ENCODE measurements at places on chromosomes 4 and X. TPM values are rescaled to one million over a fixed set of nuclear protein-coding genes. Genes with fewer than 3 reads are reported as not detected.

GRCh38 chrX:51376672-51377071 lies 44.0 kb downstream of the NUDT10 start:
- H3K4me1 ChIP-seq: peaks cover 12% of the 10 kb centered on the region
- no peak overlapping the region for H3K4me3 ChIP-seq
- H3K27me3 ChIP-seq: no peaks in the 10 kb centered on the region
- H3K27ac ChIP-seq: no peak overlapping the region
- H3K36me3 ChIP-seq: no peaks in the 10 kb centered on the region

ARHGEF9 gene
- total RNA-seq: 15.0 TPM

DNA sequence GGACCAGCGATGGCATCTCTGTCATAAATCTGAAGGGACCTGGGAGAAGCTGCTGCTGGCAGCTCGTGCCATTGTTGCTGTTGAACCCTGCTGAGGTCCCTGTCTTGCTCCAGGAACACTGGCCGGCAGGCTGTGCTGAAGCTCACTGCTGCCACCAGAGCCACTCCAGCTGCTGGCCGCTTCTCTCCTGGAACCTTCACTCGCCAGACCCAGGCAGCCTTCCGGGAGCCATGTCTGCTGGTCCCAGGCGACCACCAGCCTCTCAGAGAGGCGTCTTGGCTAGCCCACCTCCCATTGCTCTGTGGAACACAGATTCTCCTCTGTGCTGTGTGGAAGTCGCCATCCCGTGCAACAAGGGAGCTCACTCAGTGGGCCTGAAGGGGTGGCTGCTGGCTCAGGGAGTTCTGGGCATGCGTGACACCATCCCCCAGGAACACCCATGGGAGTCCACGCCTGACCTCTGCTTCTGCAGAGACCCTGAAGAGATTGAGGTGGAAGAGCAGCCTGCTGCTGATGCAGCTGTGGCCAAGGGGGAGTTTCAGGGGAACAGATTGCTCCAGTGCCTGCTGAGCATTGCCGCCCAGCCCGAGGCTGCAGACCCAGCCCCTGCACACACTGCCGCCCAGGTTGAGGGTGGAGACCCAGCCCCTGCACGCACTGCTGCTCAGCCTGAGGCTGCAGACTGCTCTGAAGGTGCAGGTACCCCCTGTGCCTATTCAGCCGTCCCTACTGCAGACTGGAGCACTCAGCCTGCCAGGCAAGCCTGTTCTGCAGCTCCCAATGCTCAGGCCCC lies 33.1 kb upstream of the CYP4V2 start:
- DNase-seq: no peak
- H3K27me3 ChIP-seq: peaks cover 4% of the 10 kb centered on the region

FREM3 gene
- not detected for total RNA-seq

- H3K36me3 ChIP-seq: no peaks in the 10 kb centered on the region
- H3K4me1 ChIP-seq: no peaks in the 10 kb centered on the region
- H3K4me3 ChIP-seq: no peak overlapping the region
- no peak for DNase-seq
- no peak overlapping the region for H3K27ac ChIP-seq
- H3K27me3 ChIP-seq: no peaks in the 10 kb centered on the region
These were observed 743.3 kb upstream of the AGA start for GRCh38 chr4:178185517-178185916.

GRCh38 chr4:23291139-23291538 lies 598.4 kb downstream of the GBA3 start:
- H3K4me1 ChIP-seq: peaks cover 17% of the 10 kb centered on the region
- no peak overlapping the region for H3K4me3 ChIP-seq
- no peaks in the 10 kb centered on the region for H3K27me3 ChIP-seq
- no peak overlapping the region for H3K27ac ChIP-seq
- DNase-seq: no peak

DNA sequence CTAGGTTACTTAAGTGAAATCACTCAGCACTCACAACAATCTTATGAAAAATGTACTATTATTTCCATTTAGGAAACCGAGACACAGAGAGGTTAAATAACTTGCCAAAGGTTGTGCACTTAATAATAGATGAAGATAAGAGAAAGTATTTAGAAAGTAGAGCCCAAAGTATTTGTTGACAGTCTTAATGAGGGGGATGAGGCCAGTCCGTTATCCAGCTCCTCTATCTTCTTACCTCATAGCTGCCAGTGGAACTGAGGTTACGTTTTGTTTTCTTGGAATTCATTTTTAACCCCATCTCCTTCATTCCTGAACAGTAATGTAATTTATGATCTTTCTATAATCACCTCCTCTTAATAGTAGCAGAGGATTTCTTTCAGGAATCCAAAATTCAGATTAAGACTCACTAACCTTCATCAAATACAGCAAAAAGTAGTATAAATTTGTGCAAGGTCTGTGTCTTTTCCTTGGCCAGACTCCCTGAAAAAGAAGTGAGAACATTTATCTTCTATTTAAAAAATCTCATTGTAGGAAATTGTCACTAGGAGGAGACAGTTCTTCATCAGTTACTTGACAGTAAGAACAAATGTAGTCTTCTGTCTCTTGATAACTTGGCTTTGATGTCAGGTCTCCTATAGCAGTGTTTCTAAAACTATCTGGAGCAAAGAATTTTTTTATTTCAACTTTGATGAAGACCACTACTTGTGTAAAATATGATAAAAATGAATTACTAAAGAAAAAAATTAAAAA lies 35.5 kb downstream of the F8 start:
- peaks cover 19% of the 10 kb centered on the region for H3K4me1 ChIP-seq
- no peak for DNase-seq
- no peaks in the 10 kb centered on the region for H3K36me3 ChIP-seq
- no peak overlapping the region for H3K27ac ChIP-seq

G6PD gene
- total RNA-seq: 64.4 TPM

LPAR4 gene
- total RNA-seq: not detected

DNA sequence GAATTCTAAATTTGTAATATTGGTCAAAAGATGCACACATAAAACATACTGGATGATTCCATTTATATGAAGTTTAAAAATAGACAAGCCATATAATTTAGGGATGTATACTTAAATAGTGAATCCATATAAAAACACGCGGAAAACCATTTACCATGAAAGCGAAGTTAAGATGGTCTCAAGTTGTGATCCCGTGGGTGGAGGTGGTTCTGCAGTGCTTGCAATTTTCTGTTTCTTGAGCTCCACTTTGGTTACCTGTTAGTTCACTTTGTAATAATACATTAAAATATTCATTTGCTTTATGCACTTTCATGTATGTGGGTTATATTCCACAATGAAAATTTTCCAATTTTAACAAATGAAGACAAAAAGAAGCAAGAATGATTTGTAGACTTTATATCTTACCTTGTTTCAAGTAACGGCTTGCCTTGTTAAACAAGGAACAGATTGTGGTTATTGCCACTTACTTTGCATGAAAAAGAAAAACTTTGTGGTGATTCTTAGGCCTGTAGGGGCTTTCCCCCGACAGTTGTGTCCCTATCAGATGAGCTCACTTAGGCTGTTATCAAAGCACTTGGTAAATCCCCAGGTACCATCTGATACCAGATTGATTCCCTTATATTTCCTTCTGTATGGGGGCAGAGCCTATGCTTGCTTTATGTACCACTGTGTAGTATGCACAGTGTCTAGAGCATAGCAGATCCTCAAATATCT lies 12.2 kb downstream of the UCP1 start:
- H3K36me3 ChIP-seq: peaks cover 4% of the 10 kb centered on the region
- no peak overlapping the region for H3K4me3 ChIP-seq
- peaks cover 8% of the 10 kb centered on the region for H3K27me3 ChIP-seq
- H3K27ac ChIP-seq: no peak overlapping the region
- H3K4me1 ChIP-seq: peaks cover 16% of the 10 kb centered on the region

GRCh38 chr4:71367546-71367945 lies 28.7 kb downstream of the SLC4A4 start:
- no peak for DNase-seq
- no peaks in the 10 kb centered on the region for H3K36me3 ChIP-seq
- H3K4me3 ChIP-seq: no peak overlapping the region
- H3K27ac ChIP-seq: no peak overlapping the region
- no peaks in the 10 kb centered on the region for H3K4me1 ChIP-seq
- H3K27me3 ChIP-seq: no peaks in the 10 kb centered on the region

DNA sequence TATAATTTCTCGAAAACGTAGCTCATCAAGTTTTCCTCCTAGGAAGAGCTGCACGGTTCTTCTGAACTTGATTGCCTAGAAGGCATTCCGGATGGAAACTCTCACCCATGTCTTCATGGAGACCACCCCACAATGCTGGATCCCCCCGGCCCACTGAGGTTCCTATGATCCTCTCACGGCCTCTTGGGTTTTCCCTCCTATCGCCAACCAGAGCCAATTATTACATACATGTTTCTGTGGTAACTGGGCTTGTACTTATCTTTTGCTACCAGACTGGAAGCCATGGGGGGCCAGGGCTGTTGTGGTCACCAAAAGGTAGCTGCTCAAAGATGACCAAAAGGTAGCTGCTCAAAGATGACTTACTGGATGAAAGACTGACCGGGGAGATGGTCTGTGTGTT lies 131.5 kb downstream of the AFAP1 start:
- no peak for DNase-seq
- peaks cover 5% of the 10 kb centered on the region for H3K36me3 ChIP-seq
- no peaks in the 10 kb centered on the region for H3K27me3 ChIP-seq
- peaks cover 5% of the 10 kb centered on the region for H3K4me1 ChIP-seq

INTU gene
- total RNA-seq: 0.12 TPM

- H3K4me1 ChIP-seq: peaks cover 36% of the 10 kb centered on the region
- no peaks in the 10 kb centered on the region for H3K36me3 ChIP-seq
- H3K27ac ChIP-seq: peak overlapping the region; percentile 53
- DNase-seq: no peak
- H3K4me3 ChIP-seq: no peak overlapping the region
- H3K27me3 ChIP-seq: no peaks in the 10 kb centered on the region
These were observed 59.8 kb downstream of the CASK start for GRCh38 chrX:41863343-41864203.

GRCh38 chr4:620851-621261 lies 4.5 kb upstream of the PDE6B start:
- no peak overlapping the region for H3K4me3 ChIP-seq
- H3K27me3 ChIP-seq: peaks cover 13% of the 10 kb centered on the region
- no peak for DNase-seq
- no peaks in the 10 kb centered on the region for H3K4me1 ChIP-seq

MED28 gene
- 52.3 TPM for total RNA-seq

- no peak overlapping the region for H3K27ac ChIP-seq
- H3K4me3 ChIP-seq: no peak overlapping the region
- no peaks in the 10 kb centered on the region for H3K36me3 ChIP-seq
- no peaks in the 10 kb centered on the region for H3K27me3 ChIP-seq
These were observed 295.4 kb upstream of the STS start for GRCh38 chrX:6852121-6852520.

GRCh38 chr4:1204828-1205585 lies 32.6 kb upstream of the SPON2 start:
- H3K4me3 ChIP-seq: no peak overlapping the region
- H3K4me1 ChIP-seq: peaks cover 18% of the 10 kb centered on the region
